ENCODE measurements at places on chromosomes 7 and 10.

- DNase-seq, result no peak
Observed at GRCh38 chr10:8283986-8284385, 229.5 kb downstream of the GATA3 start.

GRCh38 chr10:12541446-12542067 is 192.2 kb downstream of the CAMK1D start:
- DNase-seq, result no peak

GRCh38 chr10:29691564-29692072 is 56.8 kb upstream of the SVIL start:
- DNase-seq, result peak; percentile 23

DNA sequence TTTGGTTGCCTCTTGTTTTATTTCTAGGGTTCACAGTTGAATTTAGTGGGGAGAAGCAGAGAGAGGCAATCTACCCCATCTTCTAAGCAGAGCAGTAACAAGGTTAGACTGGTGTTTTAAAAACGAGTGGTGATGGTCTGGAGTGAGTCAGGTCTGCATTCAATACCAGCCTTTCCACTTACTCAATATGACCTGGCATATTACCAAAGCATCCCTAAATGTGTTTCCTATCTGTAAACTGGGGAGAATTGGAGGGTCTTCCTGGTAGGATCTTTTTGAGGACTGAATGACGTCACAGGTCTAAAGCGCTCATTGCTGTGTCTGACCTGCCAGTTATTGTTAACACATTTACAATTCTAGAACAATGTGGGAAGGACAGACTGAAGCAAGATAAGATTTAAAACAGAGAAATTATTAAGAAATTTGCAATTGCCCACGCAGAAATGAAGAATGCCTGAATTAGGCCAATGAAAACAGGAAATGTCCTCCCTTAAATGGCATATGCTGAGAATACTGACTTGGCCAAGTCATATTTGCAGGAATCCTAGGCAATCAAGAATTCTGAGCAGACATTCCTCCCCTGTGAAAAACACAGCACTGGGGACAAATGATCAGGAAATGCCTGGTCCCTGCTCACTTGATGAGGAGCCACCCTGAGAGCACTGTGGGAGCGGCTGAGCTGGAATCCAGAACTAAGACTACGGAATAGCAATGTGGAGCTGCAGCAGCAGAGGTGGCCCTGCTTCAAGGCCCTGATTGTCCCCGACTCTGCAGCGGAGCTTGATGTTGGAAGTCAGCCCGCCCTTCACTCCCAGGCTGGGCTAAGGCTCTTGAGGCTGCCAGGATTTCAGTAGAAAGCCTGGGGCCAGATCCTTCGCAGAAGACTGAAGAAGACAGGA is 184.5 kb upstream of the CXCL12 start:
- peak; percentile 98 for DNase-seq

DNA sequence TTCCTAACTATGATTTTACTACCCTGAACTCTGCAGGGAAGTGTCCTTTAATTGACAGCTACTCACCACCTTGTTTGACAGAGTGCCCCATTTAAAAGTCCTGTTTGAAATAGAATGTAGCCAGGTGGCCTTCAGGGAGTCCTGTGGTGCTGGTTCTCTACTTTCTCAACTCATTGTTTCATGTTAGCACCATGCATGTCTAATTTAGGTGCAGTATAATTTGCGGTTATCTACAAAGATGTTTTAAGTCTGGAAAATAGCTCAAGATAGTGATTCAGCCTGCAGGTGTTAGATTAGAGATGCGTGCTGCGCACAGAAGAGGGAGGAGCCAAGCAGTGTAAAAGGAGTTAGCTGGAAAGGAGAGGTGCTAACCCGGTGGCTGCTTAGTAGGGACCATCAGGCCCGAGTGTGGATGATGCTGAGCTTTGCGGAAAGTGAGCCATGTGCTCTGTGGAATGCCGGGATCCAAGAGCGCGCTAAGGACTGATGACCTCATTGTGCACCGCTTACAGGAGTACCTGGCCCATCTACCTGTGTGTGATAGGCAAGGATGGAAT is 1.2 kb downstream of the CCM2 start:
- DNase-seq, result no peak

DNA sequence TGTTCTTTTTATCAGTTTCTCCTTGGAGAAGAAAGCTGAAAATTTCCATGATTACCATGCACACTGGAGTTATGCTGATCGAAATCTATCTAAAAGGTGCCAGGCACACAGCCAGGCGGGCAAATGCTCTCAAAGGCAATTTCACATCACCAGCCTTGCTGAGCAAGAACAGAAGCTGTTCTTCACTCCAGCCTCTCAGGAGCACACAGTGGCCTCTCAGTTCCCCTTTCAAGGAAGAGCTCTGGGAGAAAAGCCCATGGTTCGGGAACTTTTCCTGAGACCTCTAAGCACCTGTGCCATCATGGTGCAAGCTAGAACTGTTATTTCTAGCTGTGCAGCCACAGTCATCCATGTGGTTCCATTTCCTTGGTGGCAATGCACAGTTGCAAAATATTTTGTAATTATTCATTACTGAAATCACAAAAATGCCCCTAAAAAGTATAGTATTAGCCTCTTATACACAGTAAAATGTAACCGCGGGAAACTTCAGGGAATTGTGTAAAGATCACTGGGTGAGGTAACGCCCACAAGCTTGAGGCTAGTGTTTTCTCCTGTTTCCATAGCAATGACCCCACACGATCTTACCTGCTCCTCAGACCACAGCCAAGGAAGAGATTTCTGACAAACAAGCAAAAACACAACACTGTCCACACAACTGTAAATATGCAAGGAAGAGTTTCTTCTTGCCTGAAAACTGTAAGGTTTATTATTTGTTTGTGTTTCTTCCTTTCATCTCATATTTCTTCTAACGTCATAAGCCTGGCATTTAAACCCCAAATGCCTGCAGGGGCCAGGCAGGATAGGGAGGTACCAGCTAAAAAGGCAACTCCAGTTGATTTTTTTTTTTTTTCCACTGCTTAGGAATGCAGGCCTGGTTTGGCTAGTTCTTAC is 121.2 kb downstream of the FAM107B start:
- peak; percentile 51 for DNase-seq

GRCh38 chr7:16670021-16670420 is 24.0 kb downstream of the BZW2 start:
- peak; percentile 28 for DNase-seq

- no peak for DNase-seq
Observed at GRCh38 chr7:71563276-71563675, 431.3 kb downstream of the GALNT17 start.

GRCh38 chr10:34526758-34527730 is 288.1 kb downstream of the PARD3 start:
- peak; percentile 91 for DNase-seq

DNA sequence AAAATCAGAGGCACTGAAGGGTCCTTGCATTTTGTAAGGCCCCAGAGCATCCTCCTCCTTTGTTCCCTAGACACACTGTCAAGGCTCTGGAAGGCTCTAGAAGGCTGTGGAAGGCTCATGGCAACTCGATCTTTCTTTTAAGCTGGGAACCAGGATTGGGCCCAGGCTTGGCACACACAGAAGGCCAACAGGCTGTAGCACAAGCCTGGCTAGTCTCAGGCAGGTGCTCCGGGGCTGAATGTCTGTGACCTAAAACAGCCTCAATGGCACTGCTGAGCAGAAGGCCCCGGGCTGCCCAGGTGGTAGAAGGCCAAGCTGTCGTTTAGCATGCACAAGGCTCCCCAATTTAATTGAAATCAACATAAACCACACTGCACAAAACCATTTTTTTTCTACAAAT is 55.7 kb downstream of the PRKAG2 start:
- DNase-seq, result no peak

GRCh38 chr7:69596056-69596455 is 2.2 kb upstream of the AUTS2 start:
- DNase-seq, result no peak

DNA sequence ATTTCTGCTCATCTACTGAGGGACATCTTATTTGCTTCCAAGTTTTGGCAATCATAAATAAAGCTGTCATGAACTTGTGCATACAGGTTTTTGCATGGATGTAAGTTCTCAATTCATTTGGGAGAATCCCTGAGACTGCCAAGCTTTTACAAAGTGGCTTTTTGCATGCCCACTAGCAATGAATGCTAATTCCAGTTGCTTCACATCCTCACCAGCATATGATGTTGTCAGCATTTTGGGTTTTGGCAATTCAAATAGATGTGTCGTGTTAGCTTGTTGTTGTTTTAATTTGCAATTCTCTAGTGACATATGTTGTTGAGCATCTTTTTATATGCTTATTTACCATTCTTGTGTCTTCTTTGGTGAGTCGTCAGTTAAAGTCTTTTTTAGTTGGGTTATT is 57.2 kb downstream of the RAB18 start:
- no peak for DNase-seq

- DNase-seq, result no peak
Observed at GRCh38 chr7:29208410-29209250, 14.1 kb downstream of the CHN2 start.

DNA sequence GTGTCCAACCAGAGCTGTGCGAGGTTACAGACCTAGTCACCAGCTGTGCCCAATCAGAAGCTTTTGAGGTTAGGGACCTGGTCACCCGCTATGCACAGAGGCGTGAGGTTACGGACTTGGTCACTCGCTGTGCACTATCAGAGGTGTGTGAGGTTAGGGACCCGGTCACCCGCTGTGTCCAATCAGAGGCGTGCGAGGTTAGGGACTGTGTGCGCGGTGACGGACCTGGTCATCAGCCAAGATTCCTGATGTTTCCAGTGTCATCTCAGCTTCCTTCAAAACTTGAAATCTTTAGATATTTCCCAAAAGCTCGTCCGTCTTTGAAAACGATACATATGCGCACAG is 182.1 kb downstream of the DIP2C start:
- no peak for DNase-seq

DNA sequence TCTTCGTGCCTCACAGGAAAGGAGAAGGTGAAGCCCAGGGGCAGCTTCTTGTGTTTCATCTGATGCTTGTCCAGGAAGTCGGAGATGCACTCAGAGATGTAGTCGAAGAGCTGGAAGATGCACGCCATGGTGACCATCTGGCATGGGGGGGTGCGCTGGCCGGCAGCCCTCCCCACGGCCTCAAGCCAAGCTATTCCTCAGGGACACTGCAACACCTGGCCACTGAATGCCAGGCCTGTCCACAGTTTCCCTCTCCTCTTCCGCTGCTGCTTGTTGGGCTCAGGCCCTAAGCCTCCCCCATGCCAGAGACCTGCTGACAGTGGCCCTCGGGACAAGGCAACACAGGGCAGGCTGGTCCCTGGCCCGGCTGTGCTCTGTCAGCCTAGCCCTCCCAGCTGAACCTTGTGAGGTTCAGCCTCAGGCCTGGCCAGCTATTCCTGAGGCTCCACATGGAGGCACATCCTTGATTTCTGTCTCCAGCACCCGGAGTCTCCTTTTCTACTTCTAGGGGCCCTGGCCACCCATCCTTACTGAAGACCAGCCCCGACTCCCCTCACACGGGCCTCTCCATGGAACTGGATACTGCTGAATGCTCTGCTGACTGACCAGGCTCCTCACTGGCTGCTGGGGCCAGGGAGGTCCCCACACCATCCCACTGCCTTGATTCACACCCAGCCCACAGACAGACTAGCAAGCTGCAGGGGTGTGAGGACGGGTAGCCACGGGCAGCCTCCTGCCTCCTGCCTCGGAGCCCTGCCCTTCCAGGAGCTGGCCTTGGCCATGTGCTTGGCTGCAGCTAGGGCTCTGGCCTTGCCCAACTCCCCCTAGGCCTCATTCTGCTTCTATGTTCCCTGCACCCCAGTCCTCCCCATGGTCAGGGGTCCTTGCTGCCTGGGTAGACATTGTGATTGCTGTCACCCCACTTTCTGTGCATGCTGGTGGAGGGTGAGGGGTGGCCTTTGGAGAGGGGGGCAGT is 10.1 kb upstream of the MYL7 start:
- no peak for DNase-seq

DNA sequence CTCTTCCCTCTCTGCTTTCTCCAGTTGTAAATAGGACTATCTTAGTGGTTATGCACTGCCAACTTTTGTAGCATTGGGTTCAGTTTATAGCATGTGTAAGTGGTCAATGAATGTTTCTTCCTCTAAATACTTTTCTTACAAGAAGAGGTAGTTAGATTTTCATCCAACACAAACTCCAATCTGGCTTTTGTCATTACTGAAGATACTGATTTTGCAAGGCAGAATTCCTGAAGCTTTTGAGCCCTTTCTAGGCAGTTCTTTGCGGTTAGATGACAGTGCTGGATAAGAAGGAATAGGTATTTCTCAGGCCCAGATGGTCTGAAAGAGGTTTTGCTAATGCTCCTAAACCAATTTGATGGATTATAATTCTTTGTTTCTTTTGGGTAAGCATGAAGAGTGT is 60.5 kb downstream of the BICC1 start:
- no peak for DNase-seq

DNA sequence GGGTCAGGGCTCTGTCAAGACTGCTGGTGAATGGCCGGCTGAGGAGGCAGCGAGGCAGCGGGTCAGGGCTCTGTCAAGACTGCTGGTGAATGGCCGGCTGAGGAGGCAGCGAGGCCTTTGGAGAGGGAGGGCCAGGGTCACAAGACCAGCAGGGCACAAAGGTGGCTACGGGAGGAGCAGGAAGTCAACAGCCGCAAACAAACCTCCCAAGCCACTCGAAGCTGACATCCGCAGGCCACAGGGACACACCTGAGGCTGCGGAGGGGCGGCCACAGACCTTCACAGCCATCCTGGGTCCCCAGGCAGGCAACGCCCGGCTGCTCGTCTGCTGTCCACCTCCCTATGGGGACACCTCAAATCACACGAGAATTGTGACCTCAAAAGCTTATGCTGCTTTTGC is 8.9 kb upstream of the GPER1 start:
- no peak for DNase-seq

DNA sequence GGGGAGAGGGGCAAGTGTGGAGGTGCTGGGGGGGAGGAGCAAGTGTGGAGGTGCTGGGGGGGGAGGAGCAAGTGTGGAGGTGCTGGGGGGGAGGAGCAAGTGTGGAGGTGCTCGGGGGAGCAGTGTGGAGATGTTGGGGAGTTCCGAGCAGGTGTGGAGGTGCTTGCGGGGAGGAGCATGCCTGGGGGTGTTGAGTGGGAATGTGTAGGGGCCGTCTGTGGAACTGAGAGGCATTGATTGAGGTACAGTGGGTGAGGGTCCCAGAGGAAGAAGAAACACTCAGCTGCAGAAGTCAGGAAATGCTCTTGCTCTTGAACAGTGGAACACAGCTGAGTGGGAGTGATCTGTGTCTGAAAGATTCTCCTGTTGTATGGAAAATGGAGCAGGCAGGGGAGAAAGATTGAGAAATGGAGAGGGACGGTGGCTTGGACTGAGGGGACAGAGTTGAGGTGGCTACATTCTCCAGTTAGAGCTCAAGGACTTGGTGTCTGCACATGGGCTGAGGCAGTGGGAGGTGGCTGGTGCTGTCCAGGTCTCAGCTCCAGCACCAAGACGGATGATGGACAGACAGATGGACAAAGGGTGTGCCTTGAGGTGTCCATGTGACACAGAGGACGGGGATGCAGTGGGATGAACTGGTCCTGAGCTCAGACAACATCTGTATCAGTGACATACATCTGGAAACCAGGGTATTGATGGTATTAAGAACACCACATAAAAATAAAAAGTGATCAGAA is 25.2 kb upstream of the NCAPG2 start:
- no peak for DNase-seq
